ENCODE measurements at places on chromosomes 1 and 21.

- DNase-seq: no peak
Measured at GRCh38 chr1:155944444-155944799, 3.0 kb downstream of the RXFP4 start.

DNA sequence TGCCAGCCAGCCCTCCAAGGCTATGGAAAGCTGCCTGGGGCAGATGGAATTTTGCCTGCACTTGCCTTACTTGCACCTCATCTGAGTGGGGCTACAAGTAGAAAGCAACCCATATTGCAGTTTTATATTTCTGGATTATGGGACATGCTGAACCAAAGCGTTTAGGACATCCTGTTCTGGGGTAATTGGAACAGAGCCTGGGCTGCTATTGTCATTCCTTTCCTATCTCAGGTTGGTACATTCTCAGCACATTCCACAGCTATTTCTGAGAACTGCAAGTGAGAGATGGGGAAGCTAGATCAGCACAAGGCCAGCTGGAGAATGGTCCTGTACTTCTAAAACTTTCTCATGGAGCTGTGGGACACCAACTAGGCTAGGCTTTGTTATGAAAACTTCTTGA is 713.8 kb downstream of the KCNT2 start:
- DNase-seq: no peak

- no peak for DNase-seq
Measured at GRCh38 chr1:178581351-178582303, 68.7 kb downstream of the TEX35 start.

GRCh38 chr1:149848340-149849110 is 50.8 kb upstream of the BOLA1 start:
- no peak for DNase-seq

- no peak for DNase-seq
Measured at GRCh38 chr1:9038338-9038650, 12.1 kb upstream of the SLC2A7 start.

- DNase-seq: no peak
Measured at GRCh38 chr21:44529503-44530125, 10.4 kb downstream of the KRTAP10-1 start.

- no peak for DNase-seq
Measured at GRCh38 chr1:78492386-78492950, 1.7 kb downstream of the PTGFR start.

GRCh38 chr1:47023268-47024140 is at the start of gene CYP4X1:
Gene CYP4X1 (plus strand): TSS chr1:47023669. CDS start chr1:47023818, 149 bp downstream.
- peak; percentile 16 for DNase-seq

GRCh38 chr21:42694751-42695696 is 41.6 kb downstream of the PDE9A start:
- DNase-seq: no peak

DNA sequence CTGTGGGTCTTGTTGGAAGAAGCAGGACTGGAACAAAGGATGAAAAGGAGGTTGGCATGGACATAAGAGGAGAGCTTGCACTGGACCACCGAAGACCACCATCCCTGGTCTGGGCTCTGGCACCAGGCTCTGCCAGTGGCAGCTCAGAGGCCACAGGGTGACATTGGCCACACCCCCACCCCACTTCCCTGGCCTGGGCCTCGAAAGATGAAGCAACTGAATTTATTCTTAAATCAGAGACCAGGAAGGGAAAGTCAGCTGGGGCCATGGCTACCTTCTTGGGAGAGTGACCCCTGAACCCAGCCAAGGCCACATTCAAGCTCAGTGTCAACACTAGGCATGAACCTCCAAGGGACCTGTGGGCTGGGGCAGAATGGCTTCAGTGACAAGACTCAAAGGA is 4.0 kb downstream of the KLHDC7A start:
- no peak for DNase-seq

GRCh38 chr1:14597343-14598006 is 1.0 kb upstream of the KAZN start:
- DNase-seq: peak; percentile 44

DNA sequence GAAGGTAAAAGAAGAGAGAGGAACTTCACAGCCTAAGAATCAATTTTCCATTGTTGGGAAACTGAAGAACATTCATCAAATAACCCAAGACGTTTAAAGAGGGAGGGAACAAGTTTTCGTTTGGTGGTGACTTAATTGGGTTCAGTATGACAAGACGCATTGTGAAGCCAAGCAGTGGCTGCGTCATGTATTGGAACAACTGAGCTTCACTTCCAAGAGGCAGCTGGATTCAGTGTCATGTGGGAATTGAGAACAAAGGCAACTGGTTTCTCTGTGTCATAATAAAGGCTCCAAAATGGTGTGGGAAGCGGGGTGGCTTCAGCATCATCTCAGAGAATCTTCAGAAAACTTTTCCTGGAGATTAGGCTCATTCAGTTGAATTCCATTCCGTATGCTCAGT is 29.8 kb upstream of the RC3H1 start:
- no peak for DNase-seq

- no peak for DNase-seq
Measured at GRCh38 chr1:26536081-26536480, 6.5 kb downstream of the RPS6KA1 start.

- peak; percentile 66 for DNase-seq
Measured at GRCh38 chr1:6245086-6245868, 1.3 kb downstream of the HES3 start.

DNA sequence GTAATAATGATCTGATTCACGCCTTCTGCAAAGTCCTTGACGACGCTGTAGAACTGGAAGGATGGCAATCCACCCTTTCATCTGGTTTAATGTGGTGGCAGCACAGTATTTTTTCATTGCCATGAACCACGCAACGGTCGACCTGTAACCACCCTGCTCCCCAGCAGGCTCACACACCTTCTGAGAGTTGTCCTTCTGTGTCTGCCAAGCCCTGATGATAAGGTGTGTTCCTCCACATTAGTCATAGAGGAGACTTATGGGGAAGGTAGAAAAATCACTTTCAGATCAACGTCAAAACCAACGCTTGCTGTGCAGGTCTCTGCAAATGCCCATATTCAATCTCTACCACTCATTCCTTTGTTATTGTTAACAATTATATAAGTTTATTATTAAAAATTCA is 328.7 kb downstream of the SIPA1L2 start:
- DNase-seq: no peak

DNA sequence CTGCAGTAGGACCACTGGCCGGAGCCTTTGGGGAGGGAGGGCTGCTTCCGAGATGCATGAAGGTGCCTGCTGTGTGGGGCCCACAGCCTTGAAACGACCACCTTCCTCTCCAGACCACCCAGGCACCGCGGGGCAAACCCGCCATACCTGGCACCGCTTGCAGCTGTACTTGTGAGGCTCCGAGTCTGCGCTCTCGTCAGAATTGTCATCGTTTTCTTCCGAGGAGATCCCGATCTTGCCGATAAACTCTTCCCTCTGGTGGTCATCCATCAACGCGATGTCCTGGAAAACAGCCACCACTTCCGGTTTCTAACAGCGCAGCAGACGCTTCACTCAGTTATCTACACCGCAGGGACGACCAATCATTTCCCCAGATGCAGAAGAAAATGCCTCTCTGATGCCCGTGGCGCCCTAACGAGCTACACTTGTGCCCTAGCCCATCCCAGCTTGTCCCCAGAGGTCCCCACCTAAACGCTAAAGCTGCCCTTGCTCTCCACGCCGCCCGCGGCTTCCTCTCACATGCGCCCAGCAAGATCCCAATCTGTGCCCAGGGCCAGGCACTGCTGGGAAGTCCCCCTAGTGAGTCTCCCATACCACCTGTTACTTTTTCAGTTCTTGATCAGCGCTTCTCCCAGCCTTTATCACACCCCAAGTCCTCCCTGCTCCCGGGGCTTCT is 55.0 kb upstream of the RIPK4 start:
- DNase-seq: no peak

GRCh38 chr1:203153989-203154821 is 21.4 kb downstream of the MYBPH start:
- DNase-seq: no peak

DNA sequence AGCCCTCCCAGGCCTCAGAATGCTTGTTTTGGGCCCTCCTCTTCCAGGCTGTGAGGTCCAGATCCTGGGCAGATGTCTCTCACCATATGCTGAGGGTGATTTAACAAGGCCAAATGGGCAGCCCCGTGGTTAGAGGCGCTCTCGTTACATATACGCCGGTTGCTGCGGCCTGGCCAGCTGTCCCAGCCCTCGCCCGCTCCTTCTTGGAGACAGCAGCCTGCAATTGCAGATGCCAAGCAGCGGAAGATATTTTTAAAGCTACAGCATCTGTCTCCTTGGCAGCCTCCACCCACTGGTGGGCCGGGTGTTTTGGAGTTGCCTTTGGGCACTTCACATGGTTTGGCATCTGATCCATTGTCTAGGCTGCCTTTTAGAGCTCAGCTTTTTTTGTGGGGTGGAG is 178.8 kb upstream of the NFIA start:
- no peak for DNase-seq

DNA sequence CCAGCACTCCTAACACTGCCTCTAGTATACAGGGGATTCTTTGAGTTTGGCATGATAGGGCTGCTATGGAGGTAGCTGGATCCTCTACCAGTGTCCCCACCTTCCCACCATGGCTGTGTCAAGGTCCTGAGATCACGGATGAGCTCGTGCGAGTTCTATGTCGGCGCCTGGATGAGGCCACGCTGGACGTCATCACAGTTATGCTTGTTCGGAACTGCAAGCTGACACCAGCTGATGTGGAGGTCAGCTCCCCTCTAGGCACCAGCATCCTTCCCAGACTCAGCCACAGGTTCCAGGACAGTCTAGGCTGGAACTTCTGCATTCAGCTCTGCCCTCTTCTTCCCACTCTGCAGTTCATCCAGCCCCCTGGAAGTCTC is 15.2 kb downstream of the HYI start:
- no peak for DNase-seq

GRCh38 chr1:183484254-183484653 is 12.0 kb downstream of the SMG7 start:
- no peak for DNase-seq

- no peak for DNase-seq
Measured at GRCh38 chr1:225736437-225737098, 41.1 kb upstream of the SRP9 start.

- no peak for DNase-seq
Measured at GRCh38 chr1:242455052-242455361, 69.5 kb downstream of the PLD5 start.

DNA sequence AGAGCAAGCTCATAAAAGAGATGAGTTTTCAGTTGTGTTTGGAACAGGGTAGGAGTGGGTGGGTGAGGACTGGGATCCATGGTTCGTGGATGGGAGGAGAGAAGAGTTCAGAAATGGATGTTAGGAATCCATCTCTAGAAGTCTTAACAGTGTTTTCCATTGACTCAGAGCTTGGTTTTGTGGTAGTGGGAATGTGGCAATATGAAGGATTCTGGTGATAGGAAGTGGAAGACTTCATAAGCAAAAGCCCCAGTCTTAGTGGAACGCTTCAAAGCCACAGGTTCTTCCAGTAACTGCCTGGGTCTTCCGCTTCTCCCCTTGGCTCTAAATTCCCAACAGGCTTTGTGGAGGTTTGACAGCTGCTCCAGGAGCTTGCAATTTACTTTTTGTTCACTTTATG is 167.9 kb downstream of the KCNJ6 start:
- no peak for DNase-seq

GRCh38 chr1:28296401-28297261 is 32.2 kb upstream of the MED18 start:
- peak; percentile 76 for DNase-seq

DNA sequence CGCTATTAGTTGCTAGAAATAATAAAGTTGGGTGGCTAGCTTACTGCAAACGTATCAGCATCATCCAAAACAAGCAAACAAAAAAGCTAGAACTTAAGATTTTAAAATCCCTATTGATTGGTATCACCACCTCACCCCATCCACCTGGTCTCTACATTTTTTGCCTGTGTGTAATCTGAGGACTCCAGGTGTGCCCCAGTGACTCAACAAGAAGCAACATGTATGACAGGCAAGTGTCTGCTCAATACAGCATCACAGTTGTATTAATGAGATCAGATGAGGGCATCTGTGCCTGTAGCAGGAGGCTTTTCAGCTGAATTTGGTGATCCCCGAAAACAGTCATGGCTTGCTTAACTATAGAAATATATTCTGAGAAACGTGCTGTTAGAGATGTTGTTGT is 14.6 kb upstream of the PAPPA2 start:
- DNase-seq: no peak

GRCh38 chr1:997993-998744 is 1.7 kb downstream of the HES4 start:
- no peak for DNase-seq

DNA sequence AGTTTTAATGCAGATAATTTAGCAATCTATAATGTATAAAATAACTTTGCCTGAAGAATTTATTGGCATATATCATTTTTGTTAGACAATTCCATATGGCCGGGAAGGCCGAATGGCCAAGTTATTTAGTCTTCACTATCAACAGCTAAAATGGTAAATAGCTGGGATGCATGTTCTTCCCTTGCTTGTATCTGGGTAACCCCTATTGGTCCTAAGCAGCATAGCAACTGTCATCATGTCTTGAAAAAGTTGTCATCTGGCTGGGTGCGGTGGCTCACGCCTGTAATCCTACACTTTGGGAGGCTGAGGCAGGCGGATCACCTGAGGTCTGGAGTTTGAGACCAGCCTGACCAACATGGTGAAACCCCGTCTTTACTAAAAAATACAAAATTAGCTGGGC is 340.0 kb upstream of the DPYD start:
- no peak for DNase-seq

GRCh38 chr1:60470246-60470645 is 396.7 kb upstream of the C1orf87 start:
- no peak for DNase-seq

DNA sequence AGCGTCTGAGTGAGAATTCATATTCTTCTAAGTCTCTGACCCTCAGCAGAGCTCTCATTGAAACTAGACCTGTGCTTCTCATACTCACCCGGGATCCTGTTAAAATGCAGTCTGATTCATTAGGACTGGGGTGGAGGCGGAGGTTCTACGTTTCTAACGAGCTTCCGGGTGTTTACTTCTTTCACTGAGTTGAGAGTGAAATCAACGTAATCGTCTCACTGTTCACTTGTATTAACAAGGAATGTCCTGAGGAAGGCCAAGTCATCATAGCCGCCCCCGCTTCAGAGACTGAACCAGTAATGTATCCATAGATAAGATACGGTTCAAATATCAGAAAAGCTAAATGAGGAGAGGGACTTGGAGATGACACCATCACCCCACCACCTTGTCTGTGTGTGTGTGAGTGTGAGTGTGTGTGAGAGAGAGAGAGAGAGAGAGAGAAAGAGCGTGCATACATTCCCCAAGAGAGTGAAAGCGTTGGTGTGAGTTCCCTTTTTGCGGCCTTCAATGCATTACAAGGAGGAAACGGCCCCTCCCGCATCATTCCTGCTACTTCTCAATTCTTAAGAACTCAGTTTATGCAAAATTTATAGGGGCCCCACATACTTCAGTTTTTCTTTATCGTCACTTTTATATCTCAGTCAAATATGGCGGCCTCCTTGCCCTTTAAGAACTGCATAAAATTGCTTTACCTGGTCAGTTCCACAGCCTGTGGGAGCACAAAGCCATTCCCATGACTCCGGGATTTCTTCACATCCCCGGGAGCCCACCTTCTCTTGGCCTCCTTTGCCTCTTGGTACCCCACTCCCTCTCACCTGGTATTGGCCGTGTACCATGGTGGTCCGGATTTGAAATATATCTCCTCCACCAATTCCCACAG is 19.8 kb downstream of the KMO start:
- DNase-seq: no peak
